ENCODE measurements at places on chromosomes 3 and 15.

- no peak for DNase-seq
Observed at GRCh38 chr3:62926494-62926893, 51.3 kb upstream of the CADPS start.

- peak; percentile 85 for DNase-seq
Observed at GRCh38 chr3:108914774-108915641, 38.7 kb downstream of the GUCA1C start.

DNA sequence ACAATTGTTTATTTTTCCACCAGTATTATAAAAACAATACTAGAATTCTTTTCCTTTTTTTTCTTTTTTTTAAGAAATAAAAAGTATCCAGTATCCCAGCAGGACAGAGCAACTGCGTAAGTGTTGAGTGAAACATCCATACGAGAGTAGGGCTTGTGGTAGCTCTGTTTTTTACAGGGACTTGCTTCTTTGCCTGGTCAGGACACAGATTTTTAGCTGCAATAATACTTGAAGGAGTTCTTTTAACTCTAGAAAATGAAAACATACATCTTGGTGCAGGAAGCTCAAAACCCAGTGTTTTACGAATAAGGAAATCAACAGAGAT lies 297.7 kb upstream of the NR2E3 start:
- DNase-seq, result no peak

- no peak for DNase-seq
Observed at GRCh38 chr3:190357468-190357867, 30.5 kb upstream of the CLDN16 start.

DNA sequence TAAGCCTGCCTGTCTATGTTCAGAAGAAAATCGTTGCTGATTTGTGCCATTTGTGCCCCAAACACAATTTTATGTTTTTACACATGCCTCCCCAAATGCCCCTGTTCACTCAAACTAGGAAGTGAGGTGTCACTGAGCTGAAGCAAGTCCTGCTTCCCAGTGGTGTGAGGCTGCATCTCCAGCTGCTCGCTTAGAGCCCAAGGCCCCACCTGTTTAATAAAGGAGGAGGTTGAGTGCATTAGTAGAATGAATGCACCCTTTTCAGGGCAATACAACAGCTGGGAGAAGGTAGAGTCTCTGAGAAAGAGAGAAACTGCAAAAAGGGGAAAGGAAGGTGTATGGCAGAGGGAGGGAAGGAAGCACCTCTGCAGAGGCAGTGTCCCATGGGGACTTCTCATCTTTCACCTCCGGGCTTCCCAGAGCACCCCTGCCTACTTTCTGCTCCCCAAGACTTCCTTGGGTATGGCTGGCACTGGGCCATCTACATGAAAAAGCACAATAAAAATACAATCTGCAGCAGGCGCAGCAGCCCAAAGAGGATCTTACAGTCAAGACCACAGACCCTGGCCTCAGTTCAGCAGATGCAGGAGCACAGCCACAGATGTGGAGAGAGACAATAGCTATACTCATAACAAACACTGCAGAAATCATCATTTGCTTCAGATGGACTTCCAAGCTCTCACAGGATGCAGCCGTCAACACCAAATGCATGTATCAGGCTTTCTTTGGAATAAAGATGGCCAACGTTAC lies 165.9 kb downstream of the POLR2M start:
- no peak for DNase-seq

GRCh38 chr15:70576696-70577095 lies 186.7 kb downstream of the UACA start:
- DNase-seq, result no peak

- no peak for DNase-seq
Observed at GRCh38 chr3:196117809-196118208, 35.9 kb upstream of the TFRC start.

DNA sequence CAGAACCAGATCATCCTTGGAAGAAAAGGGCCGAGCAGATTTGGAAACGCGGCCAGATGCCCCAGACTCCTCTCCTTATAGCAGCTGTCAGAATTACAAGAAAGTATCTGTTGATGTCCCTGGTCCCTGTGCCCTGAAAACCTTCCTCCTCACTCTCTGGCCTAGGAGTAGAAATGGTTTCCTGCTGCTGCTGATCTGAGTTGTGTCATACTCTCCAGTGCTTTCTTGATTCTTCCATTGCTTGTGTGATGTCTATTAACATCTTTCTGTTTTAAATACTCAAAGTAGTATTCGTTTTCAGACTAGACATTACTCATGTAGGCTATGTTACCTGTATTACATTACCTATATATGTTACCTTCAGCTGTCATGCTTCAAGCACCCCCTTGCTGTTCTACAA lies 26.8 kb upstream of the HERC1 start:
- no peak for DNase-seq

- DNase-seq, result peak; percentile 34
Observed at GRCh38 chr3:21020681-21021080, 730.3 kb downstream of the ZNF385D start.

GRCh38 chr3:43855674-43856299 lies 165.0 kb downstream of the ABHD5 start:
- DNase-seq, result peak; percentile 82

GRCh38 chr3:190589326-190589725 lies 75.4 kb downstream of the IL1RAP start:
- DNase-seq, result no peak

- peak; percentile 85 for DNase-seq
Observed at GRCh38 chr15:67998599-67999133, 55.4 kb upstream of the PIAS1 start.
